ENCODE measurements at places on chromosomes 16 and 17.

- DNase-seq = peak; percentile 90
These were observed 9.3 kb downstream of the GJD3 start for GRCh38 chr17:40355123-40355803.

- no peak for DNase-seq
These were observed 116.8 kb downstream of the ANKRD11 start for GRCh38 chr16:89373355-89374110.

- DNase-seq = no peak
These were observed 1.8 kb downstream of the NAGS start for GRCh38 chr17:44006272-44006597.

DNA sequence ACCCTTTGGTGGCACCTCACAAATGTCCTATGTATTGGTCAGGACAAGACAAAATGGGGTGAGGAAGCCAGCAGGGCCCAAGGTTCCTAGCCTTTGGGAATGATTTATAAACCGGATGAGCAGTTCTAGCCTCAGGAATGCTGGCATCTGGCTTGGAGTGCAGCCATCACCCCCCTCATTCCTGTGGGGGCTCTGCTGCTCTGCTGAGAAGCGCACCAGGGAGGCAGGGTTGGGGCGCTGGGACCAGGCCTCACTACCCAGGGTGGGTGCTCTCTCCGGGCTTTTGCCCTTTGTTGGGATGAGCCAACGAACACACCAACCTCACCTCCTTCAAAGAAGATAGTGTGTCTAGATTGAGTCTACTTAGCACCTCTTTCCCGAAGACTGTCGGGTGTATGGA lies 39.2 kb downstream of the TMEM11 start:
- no peak for DNase-seq

Data from GM20000 (cell line).